Germinal center (tissue), 1 donor: ENCODE measurements at places on chromosomes 6 and 20.

GRCh38 chr20:4605166-4605565 is 116.5 kb upstream of the PRND start:
- no peak for DNase-seq

GRCh38 chr6:32472781-32473375 is 33.2 kb downstream of the HLA-DRA start:
- DNase-seq = no peak

DNA sequence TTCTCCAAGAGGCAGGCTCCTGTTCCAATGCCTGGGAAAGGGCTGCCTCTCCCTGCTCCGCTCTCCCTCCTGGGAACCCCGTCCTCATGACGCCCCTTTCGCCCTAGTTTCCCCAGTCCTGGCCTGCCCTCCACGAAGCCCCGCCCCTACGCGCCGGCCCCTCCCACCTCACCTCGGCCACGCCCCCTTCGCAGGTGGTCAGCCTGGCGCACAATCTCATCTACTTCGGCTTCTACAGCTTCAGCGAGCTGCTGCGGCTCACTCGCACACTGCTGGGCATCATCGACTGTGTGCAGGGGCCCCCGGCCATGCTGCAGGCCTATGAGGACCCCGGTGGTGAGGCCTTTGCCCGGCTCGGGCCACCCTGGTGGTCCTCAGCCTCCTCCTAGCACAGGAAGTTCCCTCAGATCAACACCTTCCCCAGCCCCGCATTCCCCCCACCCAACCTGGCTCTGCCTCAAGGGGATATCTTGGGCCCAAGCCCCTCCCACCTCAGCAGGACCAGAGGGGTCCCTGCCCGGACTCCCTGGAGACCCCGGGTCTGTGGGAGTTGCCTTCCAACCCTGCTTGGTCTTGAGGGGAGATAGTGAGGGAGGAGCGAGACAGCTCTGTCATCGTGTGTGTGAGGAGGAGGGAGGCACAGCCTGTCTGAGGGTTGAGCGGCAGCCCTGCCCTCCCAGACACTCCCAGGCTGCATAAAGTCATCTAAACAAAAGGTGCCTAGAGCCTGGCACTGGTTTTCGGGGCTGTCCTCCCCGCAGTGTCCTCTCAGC is 40.3 kb downstream of the UQCC2 start:
- no peak for DNase-seq

DNA sequence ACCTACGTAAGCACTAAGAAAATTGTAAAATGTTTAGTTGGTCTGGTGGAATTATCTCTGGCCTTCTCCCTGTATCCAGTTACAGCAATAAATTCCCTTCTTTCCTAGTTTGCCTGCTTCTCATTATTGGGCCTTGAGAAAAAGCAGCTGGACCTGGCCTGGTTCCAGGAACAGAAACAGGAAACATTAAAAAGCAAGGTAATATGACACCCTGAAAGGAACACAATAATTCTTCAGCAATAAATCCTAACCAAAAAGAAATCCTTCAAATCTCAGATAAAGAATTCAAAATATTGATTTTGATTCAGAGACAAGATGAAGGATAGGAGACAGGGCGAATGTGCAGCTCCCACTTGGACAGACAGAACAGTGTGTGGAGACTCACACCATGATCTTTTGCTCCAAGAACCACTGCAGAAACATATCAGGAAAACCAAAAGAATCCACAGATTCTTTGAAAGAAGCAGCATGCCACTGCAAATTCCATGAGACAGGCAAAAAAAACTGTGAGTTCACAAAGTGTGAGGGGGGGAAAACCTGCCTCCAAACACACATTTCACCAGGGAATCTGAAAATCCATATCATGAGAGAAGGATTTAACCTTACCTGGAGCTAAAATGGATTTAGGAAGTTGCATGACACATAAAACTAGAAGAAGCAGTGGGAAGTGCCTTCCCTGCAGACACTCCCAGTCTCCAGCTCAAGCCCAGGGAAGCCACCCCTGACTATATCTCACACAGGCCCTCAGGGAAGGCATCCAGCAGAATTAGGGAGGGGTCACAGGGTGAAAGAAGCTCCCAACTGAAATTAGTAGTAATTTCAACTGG is 28.9 kb downstream of the TREM1 start:
- DNase-seq = no peak

GRCh38 chr6:88301888-88302768 is 136.0 kb upstream of the CNR1 start:
- no peak for DNase-seq

DNA sequence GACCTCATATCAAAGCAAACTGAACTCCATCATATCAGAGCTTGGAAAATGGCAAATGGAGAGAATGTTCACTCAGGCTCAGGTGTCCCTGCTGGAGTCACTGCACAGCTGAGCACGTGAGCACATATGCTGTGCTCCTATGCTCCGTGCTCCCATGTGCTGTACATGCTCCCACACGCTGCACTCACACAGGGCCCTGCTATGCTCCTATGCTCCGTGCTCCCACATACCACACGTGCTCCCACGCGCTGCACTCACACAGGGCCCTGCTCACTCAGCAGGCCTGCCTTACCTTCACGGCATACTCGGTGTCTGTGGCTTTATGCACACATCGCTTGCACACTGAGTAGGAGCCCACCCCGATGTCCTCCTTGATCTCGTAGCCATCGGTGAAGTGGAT is 65.7 kb upstream of the MPC1 start:
- DNase-seq = no peak

DNA sequence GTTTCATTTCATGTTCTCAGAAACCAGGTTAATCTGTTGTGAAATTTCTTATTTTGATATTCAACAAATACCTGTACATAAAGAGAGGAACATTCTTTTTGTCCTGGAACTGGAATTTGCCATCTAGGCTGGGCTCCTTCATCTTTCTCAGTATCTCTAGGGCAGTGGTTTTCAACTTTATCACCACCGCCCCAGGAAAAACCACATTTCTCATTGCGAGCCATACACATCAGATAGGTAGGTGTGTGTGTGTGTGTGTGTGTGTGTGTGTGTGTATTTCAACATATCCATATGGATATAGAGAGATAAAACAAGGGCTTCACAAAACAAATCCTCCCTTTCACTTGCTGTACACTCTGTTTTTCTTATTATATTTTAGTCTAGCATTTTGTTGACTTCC is 24.1 kb downstream of the BFSP1 start:
- no peak for DNase-seq

GRCh38 chr6:77123527-77123926 is 339.8 kb downstream of the HTR1B start:
- DNase-seq = no peak

GRCh38 chr20:15119852-15120487 is 782.6 kb upstream of the FLRT3 start:
- DNase-seq = no peak

GRCh38 chr6:36525346-36525745 is 21.9 kb downstream of the STK38 start:
- DNase-seq = no peak

- DNase-seq = no peak
Measured at GRCh38 chr20:2298701-2299100, 2.9 kb downstream of the TGM3 start.

DNA sequence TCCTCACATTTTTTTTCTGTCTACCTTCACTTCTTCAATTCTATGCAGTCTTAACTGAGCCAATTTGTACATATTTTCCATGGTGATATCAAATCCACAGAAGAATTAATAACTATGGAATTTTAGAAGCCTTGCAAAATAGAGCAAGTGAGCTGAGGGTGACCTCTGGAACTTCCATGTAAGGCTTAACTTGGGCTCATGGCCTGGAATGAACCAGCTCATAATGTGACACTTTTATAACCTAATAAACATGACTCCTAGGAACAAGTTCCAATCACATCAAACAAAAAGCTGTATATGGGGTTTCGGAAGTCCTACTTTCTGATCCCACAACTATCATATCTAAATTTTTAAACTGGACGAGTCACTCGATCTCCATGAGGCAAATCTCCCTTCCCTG is 232.4 kb downstream of the FOXA2 start:
- DNase-seq = no peak

DNA sequence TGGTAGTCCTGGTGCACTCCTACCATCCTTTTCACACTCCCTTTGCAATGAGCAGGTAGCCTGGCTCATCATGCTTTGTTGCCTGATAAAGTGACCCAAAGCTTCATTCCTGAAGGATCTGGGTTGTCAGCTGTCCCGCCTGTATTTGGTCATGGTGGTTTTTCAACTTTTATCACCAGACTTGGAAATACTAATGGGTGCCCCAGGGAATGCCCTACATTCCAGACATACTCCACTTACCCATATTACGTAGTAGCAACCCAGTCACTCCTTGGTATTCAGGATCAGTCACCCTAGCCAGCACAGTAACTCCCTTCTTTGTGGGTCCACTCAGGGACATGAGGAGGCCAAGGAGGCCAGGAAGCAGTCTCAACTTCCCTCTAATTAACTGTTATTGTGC is 199.2 kb downstream of the MAFB start:
- no peak for DNase-seq

- DNase-seq = no peak
Measured at GRCh38 chr6:165936096-165936495, 231.6 kb downstream of the TBXT start.

- no peak for DNase-seq
Measured at GRCh38 chr6:109477725-109478124, 5.3 kb downstream of the ZBTB24 start.

- no peak for DNase-seq
Measured at GRCh38 chr6:167487749-167488664, 163.1 kb downstream of the TTLL2 start.

DNA sequence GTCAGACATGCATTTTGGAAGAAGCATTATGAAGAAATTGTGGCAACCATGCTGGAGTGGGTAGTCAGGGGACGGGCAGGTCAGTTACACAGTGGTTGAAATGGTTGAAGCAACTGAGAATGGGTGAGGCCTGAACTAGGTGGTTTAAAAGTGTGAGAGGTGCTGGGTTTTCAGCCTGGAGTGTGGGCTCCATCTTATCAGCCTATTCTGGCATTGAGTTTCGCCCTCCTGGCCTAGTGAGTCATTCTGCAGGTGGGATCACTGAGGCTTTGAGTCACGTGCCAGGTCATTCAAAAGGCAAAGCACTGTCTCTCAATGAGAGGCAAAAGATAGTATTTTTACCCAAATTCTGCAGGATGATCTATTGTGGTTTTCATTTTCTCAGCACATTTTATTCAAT is 181.9 kb upstream of the CHD6 start:
- DNase-seq = no peak

DNA sequence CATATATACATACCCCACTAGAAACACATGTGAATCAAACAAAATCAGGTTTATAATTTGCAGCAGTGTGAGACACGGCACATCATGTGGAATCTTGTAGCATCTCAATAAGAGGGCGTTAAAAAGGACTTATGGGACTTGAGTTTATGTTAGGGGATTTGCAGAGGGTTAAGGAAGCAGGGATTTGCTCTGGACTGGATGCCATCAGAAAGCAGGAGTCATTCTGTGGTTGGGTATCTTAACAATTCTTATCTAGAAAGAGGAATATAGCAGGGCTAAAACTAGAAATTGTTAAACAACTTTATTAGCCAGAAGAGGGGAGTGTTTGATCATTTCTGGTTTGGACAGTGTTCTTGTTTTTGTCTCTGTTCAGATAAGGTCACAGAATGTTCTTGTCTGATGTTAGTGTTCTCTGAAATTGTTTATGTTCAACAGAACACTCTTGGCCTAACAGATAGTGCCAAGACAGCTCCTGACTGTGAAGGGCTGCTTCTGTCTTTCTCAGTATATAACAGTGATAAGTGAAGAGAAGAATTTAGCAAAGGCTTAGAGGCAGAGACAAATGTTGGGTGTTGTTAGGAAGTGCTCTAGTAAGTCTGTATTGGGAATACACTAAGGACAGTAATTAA is 39.2 kb downstream of the LIN28B start:
- no peak for DNase-seq
